Activated CD4-positive, alpha-beta memory T cell treated with anti-CD3 and anti-CD28 coated beads for 36 hours (primary cell): ENCODE measurements at places on chromosomes 5 and 9. TPM values are rescaled to one million over a fixed set of nuclear protein-coding genes. Genes with fewer than 3 reads are reported as not detected.

DNA sequence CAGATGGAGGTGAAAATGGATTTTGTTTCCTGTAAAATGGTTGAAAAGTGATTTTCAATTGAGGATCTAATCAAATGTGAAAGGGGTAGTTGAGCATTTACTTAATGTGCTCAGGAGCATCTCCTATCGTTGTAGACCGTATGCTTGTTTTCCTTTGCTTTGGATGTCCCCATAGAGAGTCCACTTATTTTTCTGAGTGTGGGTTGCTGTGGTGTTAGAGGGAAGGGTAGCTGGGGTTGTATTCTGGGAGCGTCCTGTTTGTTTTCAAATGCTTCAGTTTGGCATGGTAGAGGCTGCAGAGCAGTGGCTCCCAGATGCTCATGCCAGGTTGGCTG, 154.1 kb downstream of the MAT2B start:
- peaks cover 2% of the 10 kb centered on the region for H3K27me3 ChIP-seq
- no peak overlapping the region for H3K27ac ChIP-seq
- H3K4me3 ChIP-seq: no peak overlapping the region
- no peaks in the 10 kb centered on the region for H3K4me1 ChIP-seq
- no peaks in the 10 kb centered on the region for H3K36me3 ChIP-seq

GRCh38 chr5:156640691-156641241, 209.3 kb upstream of the PPP1R2B start:
- peaks cover 3% of the 10 kb centered on the region for H3K27me3 ChIP-seq
- no peak for DNase-seq
- no peak overlapping the region for H3K27ac ChIP-seq
- no peak overlapping the region for H3K4me3 ChIP-seq
- H3K36me3 ChIP-seq: no peaks in the 10 kb centered on the region

- H3K4me1 ChIP-seq: no peaks in the 10 kb centered on the region
- H3K4me3 ChIP-seq: no peak overlapping the region
- no peak for DNase-seq
These were observed 35.6 kb upstream of the N4BP3 start for GRCh38 chr5:178077751-178078150.

DNA sequence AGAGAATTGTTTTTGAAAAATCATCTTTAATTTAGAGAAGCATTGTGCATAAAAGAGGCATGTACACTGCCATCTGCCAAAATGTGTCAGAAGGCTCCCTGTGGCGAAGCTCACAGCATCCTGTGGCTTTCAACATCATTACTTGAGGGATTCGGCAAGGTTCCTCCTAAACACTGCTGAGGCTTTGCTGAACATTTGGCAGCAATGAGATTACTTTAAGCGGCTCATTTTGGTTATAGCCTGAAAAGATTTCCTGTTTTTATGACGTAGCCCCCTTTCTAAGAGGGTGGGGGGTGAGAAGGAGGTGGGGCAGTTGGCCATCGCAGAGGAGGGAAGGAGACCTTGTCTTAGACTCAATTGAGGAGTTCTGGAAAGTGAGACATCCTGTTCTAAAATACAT, 469.4 kb downstream of the RASEF start:
- H3K4me1 ChIP-seq: no peaks in the 10 kb centered on the region
- H3K4me3 ChIP-seq: no peak overlapping the region
- H3K27me3 ChIP-seq: no peaks in the 10 kb centered on the region
- no peak overlapping the region for H3K27ac ChIP-seq
- H3K36me3 ChIP-seq: no peaks in the 10 kb centered on the region

Gene GABRA6
- total RNA-seq: not detected

Gene TOR2A
- 12.7 TPM for total RNA-seq

DNA sequence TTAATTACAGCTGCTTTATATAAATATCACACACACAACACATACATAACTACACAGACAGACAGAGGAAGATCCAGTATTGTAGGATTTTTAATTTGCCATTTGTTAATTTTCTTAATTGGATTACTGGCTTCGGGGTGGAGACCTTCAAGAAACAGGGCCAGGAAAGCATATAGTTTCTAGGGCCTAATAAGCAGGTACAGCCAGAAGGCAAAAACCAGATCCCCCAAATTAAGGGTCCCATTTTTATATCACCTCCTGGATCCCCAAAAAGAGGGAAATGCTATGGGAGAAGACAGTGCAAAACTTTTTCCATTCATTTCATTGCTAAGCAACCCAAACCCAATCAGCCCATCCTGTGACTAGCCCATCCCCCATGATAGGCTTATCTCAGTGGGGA, 373.3 kb upstream of the FAM174A start:
- H3K27me3 ChIP-seq: no peaks in the 10 kb centered on the region
- H3K4me1 ChIP-seq: no peaks in the 10 kb centered on the region
- no peak overlapping the region for H3K27ac ChIP-seq
- no peak for DNase-seq
